ENCODE measurements at places on chromosomes 5 and 9.

GRCh38 chr5:127517110-127517479 lies 345 bp upstream of the PRRC1 start:
- DNase-seq: no peak
- peaks cover 15% of the 10 kb centered on the region for H3K36me3 ChIP-seq
- H3K4me3 ChIP-seq: peak overlapping the region; percentile 87

GRCh38 chr5:113293975-113294310 lies 140.8 kb downstream of the TSSK1B start:
- peaks cover 27% of the 10 kb centered on the region for H3K4me1 ChIP-seq
- H3K27ac ChIP-seq: no peak overlapping the region
- H3K27me3 ChIP-seq: peaks cover 41% of the 10 kb centered on the region
- peak; percentile 6 for DNase-seq
- H3K4me3 ChIP-seq: peak overlapping the region; percentile 94

DNA sequence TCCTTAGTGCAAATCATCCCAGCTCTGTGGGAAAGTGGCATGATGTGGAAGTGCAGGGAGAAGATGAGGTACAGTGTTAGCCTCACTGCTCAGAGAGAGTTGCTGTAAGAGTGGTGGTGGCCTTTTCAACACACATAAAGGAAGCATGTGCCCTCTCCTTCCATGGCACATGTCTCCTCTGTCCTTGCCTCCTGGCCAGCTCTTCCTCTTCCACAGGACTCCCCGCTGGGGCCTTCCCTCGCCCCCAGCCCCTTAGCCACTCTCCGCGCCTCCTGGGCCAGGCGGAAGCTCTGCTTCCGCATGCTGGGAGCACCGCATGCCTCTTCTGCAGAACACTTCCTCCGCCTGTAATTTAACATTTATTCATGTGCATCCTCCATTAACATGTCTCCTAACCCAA lies 4.8 kb upstream of the KCNMB1 start:
- peaks cover 9% of the 10 kb centered on the region for H3K4me1 ChIP-seq
- peaks cover 18% of the 10 kb centered on the region for H3K27me3 ChIP-seq

- no peaks in the 10 kb centered on the region for H3K27me3 ChIP-seq
- H3K27ac ChIP-seq: peak overlapping the region; percentile 67
- H3K4me3 ChIP-seq: no peak overlapping the region
- peaks cover 2% of the 10 kb centered on the region for H3K36me3 ChIP-seq
- no peak for DNase-seq
Measured at GRCh38 chr9:94882966-94883641, 156.6 kb downstream of the AOPEP start.

DNA sequence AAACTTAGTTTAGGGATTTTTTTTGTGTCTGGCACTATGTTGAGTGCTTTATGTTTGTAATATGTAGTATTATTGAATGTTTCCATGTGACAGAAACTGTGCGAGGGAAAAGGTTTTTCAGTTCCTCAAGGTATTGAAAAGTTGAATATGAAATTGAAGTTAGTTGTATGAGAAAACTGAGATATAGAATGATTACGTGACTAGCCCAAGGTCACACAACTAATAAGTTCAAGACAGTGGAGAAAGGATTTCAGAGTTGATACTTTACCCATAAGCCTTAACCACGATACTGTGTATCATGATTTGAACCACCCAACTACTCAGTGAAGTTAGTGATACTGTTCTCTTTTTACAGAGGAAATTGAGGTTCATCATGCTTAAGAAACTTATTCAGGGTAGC lies 5.7 kb downstream of the NIPBL start:
- peaks cover 45% of the 10 kb centered on the region for H3K4me1 ChIP-seq
- no peaks in the 10 kb centered on the region for H3K27me3 ChIP-seq
- no peak overlapping the region for H3K4me3 ChIP-seq
- H3K27ac ChIP-seq: no peak overlapping the region
- H3K36me3 ChIP-seq: peaks cover 5% of the 10 kb centered on the region

DNA sequence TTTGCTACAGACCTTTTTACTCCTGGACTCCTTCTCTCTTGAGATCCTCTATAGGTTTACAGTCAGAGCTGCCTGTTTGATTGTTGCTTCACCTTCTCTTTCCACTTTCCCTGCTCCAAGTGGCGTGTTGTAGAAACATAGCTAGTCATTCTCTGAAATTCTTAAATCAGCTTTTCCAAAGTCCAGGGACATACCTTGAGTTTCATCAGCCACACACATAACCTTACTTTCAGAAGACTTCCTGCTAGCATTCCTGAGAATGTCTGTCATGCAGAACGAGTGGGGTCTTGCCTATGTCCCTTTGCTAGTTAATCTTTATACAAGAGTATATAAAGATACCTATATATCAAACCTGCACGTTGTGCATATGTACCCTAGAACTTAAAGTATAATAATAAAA lies 230.3 kb upstream of the ZNF462 start:
- H3K4me1 ChIP-seq: no peaks in the 10 kb centered on the region
- H3K36me3 ChIP-seq: no peaks in the 10 kb centered on the region
- no peaks in the 10 kb centered on the region for H3K27me3 ChIP-seq
- no peak for DNase-seq
- H3K27ac ChIP-seq: no peak overlapping the region

DNA sequence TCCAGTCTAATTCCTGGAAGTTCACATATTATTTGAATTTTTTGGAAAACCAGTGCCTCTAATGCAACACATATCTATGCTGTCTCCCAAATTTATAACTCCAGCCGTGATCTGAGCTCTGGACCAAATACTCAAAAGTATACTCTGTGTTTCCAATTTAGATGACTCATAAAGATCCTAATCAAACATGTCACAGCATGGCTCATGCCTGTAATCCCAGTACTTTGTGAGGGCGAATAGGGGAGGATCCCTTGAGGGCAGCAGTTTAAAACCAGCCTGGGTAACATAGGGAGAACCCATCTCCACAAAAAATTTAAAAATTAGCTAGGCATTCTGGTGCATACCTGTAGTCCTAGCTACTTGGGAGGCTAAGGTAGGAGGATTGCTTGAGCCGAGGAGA lies 388.0 kb downstream of the CDH12 start:
- no peak for DNase-seq
- no peaks in the 10 kb centered on the region for H3K27me3 ChIP-seq
- no peak overlapping the region for H3K27ac ChIP-seq

DNA sequence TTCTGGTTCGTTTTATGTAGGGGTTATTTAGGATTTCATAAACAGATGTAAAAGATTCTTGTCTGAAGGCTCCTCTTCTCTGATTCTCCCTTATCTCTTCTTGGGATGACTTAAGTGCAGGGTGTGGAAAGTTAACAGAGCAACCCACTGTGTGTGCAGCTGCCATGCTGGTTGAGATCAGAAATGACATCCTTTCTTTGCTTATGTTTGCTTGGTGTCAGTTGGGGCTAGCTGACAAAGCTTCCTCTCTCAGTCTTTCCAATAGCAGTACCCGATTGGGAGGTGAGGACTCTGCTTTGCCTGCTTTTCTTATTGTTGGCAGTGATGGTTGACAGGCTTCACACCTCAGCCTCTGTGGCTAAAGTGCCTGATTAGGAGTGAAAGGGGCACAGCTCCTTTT lies 26.5 kb downstream of the OGN start:
- H3K36me3 ChIP-seq: peaks cover 8% of the 10 kb centered on the region
- no peaks in the 10 kb centered on the region for H3K27me3 ChIP-seq
- DNase-seq: no peak
- no peak overlapping the region for H3K4me3 ChIP-seq

- H3K36me3 ChIP-seq: no peaks in the 10 kb centered on the region
- H3K4me3 ChIP-seq: no peak overlapping the region
- no peak for DNase-seq
- H3K27me3 ChIP-seq: no peaks in the 10 kb centered on the region
Measured at GRCh38 chr9:100084128-100084453, 14.7 kb downstream of the ERP44 start.

DNA sequence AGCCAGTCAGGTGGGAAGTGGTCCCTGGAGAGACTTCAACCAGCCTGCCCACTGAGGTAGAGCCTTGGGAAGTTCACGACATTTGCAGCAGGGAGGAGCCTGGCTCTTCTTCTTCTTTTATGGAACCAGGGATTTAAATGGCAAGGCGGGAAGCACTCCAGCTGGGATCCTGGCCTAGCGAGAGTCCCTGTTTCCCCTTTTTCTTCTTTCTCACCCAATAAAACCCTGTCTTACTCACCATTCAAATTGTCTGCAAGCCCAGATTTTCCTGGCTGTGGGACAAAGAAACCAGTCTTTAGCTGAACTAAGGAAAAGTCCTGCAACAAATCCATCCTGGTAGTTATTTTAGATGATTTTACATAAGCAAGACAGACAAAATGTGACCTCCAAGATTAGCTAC lies 503.7 kb downstream of the CDH10 start:
- DNase-seq: no peak
- no peak overlapping the region for H3K4me3 ChIP-seq
- H3K27me3 ChIP-seq: no peaks in the 10 kb centered on the region
- H3K36me3 ChIP-seq: no peaks in the 10 kb centered on the region

GRCh38 chr5:172745838-172746237 lies 25.2 kb downstream of the DUSP1 start:
- peaks cover 9% of the 10 kb centered on the region for H3K4me1 ChIP-seq
- no peaks in the 10 kb centered on the region for H3K36me3 ChIP-seq
- DNase-seq: no peak
- H3K4me3 ChIP-seq: no peak overlapping the region
- no peaks in the 10 kb centered on the region for H3K27me3 ChIP-seq
- no peak overlapping the region for H3K27ac ChIP-seq

DNA sequence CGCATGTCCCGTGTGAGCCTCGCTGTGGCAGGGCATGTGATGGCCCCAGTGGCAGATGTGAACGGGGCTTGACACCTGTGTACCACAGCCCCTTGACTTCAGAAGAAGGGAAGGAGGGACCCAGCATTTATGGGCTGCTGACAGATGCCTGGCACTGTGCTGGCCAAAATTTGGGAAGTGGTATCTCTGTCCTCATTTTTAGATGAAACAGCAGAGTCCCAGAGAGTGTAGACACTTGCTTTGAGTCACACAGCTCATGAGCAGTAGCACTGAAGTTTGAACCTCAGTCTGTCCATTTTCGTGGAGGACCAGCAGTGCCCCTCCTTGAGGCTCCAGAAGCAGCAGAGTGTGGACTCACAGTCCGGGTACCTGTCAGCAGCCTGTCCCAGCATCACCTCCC lies 16.5 kb downstream of the NEK6 start:
- no peak overlapping the region for H3K27ac ChIP-seq
- no peaks in the 10 kb centered on the region for H3K36me3 ChIP-seq
- H3K27me3 ChIP-seq: no peaks in the 10 kb centered on the region
- no peak overlapping the region for H3K4me3 ChIP-seq
- H3K4me1 ChIP-seq: peaks cover 47% of the 10 kb centered on the region
- no peak for DNase-seq

DNA sequence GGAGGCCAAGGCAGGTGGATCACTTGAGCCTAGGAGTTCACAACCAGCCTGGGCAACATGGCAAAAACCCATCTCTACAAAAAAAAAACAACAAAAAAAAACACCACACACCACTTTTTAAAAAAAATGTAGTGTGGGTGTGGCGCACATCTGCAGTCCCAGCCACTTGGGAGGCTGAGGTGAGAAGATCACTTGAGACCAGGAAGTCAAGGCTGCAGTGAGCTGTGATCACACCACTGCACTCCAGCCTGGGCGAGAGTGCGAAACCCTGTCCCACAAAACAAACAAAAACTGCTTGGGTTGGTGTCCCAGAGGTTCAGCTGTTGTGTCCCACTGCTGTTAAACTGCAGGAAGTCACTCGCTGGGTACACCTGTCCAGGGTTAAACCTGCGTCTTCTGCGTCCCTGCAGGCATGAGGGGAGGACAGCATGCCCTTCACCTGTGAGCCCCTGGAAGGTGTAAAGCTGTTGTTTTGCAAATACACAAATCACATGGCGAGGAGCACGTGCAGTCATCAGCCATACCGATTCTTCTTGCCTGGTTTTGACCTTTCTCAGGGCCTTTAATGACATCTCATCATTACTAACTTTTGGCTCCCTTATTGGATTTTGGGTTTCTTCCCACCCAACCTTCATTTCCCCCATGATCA lies 29.3 kb upstream of the CLPTM1L start:
- H3K27me3 ChIP-seq: peaks cover 53% of the 10 kb centered on the region
- H3K36me3 ChIP-seq: no peaks in the 10 kb centered on the region
- DNase-seq: no peak
- H3K4me1 ChIP-seq: no peaks in the 10 kb centered on the region
- H3K4me3 ChIP-seq: no peak overlapping the region

GRCh38 chr5:151179489-151179840 lies 21.9 kb upstream of the ANXA6 start:
- no peak overlapping the region for H3K4me3 ChIP-seq
- no peak for DNase-seq
- peaks cover 3% of the 10 kb centered on the region for H3K27me3 ChIP-seq
- peaks cover 5% of the 10 kb centered on the region for H3K4me1 ChIP-seq
- H3K27ac ChIP-seq: no peak overlapping the region
- H3K36me3 ChIP-seq: no peaks in the 10 kb centered on the region

DNA sequence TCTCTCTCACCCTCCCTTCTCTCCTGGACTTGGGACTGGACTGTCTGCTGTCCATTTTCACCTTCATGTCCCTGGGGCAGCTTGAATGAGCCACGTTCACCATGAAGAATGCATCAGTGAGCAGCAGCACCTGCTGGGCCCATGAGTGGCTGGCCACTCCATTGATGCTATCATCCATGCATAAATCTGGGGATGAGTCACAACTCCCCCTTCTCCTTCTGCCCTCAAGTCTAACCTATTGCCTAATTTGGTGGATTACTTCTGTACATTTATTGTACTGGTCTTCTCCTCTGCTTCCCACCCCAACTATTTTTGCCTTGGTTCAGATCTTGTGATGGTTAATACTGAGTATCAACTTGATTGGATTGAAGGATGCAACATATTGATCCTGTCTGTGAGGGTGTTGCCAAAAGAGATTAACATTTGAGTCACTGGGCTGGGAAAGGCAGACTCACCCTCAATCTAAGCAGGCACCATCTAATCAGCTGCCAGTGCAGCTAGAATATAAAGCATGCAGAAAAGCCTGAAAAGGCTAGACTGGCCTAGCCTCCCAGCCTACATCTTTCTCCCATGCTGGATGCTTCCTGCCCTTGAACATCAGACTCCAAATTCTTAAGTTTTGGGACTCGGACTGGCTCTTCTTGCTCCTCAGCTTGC lies 46.7 kb downstream of the GDNF start:
- no peak overlapping the region for H3K27ac ChIP-seq
- H3K4me3 ChIP-seq: no peak overlapping the region
- DNase-seq: no peak
- no peaks in the 10 kb centered on the region for H3K27me3 ChIP-seq
- peaks cover 14% of the 10 kb centered on the region for H3K36me3 ChIP-seq
- no peaks in the 10 kb centered on the region for H3K4me1 ChIP-seq

- peaks cover 2% of the 10 kb centered on the region for H3K36me3 ChIP-seq
- no peak overlapping the region for H3K4me3 ChIP-seq
- H3K4me1 ChIP-seq: peaks cover 4% of the 10 kb centered on the region
- no peak overlapping the region for H3K27ac ChIP-seq
- DNase-seq: no peak
- no peaks in the 10 kb centered on the region for H3K27me3 ChIP-seq
Measured at GRCh38 chr5:74296685-74297408, 343.7 kb downstream of the ENC1 start.

DNA sequence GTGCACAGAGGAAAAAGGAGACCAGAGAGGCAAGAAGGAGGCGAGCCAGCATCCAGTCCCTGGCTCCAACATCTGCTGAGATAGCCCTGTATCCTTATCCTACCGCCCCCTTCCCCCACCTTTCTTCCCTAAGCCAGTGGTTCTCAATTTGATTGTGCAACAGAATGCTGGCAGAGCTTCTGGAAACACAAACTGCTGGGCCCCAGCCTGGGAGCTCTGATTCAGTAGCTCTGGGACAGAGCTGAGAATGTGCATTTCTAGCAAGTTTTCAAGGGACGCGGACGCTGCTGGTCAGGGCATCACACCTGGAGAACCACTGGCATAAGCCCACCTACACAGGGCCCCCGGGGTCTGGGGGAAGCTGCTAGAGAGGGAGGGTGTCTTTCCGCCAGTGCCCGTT lies 21.1 kb downstream of the AK8 start:
- H3K27me3 ChIP-seq: no peaks in the 10 kb centered on the region
- no peaks in the 10 kb centered on the region for H3K36me3 ChIP-seq
- H3K27ac ChIP-seq: no peak overlapping the region
- no peak for DNase-seq
- no peaks in the 10 kb centered on the region for H3K4me1 ChIP-seq
- H3K4me3 ChIP-seq: no peak overlapping the region
